ENCODE measurements at places on chromosomes 6 and 20.

DNA sequence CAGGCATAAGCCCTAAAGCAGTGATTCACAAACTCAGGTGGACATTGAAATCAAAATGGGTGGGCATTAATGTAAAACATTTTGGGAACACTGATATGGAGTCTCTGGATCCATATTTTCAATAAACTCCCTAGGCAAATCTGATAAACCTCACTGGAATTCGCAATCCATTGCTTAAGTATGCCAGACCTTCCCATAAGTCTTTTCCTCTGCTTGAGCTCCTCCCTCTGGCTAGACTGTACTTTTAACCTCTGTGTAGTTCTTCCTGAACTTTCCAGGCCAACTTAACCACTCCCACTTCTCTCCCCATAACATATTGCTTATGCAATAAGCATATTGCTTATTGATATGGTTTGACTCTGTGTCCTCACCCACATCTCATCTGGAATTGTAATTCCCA, 629.7 kb upstream of the IMPG1 start:
- no peak for DNase-seq

DNA sequence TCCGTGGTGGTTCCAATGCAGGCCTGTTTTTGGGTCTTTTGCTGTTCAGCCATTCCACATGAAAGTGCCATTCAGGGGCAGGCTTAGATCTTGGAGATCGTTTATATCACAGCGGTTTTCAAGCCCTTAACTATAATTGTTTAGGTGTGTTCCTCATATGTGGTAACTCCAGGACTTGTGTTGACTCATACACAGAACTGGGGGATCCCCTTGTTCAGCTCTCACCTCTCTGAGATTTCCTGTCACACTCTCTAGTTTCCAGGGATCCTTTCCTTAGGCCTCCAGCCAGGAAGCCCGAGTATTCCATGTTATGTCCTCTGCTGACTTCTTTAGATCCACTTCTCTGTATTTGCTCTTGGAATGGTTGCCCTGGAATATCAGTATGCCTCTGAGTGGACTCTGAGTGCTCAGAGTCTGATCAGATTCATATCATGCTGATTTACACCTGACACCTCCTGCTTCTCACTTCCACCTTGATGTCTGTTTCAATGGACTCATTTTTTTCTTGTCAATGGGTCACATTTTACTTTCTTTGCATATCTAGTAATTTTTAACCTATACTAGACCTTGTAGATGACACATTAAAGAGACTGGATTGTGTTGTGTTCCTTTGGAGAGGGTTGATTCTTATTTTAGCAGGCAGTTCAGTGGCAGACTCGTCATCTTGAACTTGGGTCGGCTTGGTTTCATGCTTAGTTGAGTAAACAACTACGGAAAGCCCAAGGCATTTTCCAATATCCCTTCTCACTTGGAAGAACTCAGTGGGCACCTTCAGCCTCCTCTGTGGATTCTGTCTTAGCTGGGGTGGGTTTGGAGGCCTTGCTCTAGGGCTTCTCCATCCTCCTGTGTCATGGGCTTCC, 13.1 kb downstream of the NTSR1 start:
- no peak for DNase-seq

DNA sequence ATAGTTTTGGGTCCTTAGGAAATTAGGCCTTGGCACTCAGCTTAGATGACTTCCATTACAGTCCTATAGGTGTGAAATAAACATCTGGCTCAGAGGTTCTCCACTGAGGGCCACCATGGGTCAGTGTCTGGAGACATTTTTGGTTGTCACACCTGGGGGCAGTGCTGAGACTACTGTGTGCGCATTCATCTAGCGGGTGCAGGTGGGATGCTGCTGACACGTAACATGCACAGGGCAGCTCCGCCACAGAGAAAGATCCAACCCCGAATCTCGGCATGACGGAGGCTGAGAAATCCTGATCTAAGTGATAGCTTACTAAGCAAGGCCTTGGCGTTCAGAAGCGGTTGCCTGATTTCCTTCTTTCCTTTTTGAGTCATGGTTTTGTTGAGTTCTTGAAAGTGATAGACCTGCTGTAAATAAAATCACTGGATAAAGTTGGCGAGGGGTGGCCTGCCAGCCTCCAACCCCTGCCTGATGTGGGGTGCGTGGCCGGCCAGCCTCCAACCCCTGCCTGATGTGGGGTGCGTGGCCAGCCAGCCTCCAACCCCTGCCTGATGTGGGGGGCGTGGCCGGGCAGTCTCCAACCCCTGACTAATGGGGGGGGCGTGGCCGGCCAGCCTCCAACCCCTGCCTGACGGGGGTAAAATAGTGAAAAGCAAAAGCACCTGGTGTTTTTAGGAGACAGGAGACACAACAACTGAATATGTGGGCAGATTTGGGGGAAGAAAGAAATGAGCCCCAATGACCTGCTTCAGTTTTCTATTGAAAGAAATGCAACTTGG, 158.1 kb downstream of the CDH26 start:
- no peak for DNase-seq

- no peak for DNase-seq
Measured at GRCh38 chr6:128131566-128131965, 230.7 kb upstream of the THEMIS start.

DNA sequence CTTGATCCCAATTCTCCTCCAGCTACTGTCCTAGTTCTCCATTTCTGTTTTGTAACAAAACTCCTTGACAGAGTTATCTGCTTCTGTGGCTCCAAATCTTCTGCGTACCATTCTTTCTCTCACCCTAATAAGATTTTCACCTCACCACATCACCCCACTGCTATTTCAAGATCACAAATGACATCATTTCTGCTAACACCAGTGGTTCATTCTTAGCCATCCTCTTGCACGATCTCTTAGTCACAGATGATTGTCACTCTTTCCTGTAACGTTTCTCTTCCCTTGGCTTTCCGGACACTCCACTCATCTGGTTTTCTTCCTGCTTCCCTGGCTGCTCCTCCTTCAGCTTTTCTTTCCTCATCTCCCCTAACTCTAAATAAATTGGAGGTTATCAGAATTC, 56.8 kb upstream of the FABP7 start:
- no peak for DNase-seq

DNA sequence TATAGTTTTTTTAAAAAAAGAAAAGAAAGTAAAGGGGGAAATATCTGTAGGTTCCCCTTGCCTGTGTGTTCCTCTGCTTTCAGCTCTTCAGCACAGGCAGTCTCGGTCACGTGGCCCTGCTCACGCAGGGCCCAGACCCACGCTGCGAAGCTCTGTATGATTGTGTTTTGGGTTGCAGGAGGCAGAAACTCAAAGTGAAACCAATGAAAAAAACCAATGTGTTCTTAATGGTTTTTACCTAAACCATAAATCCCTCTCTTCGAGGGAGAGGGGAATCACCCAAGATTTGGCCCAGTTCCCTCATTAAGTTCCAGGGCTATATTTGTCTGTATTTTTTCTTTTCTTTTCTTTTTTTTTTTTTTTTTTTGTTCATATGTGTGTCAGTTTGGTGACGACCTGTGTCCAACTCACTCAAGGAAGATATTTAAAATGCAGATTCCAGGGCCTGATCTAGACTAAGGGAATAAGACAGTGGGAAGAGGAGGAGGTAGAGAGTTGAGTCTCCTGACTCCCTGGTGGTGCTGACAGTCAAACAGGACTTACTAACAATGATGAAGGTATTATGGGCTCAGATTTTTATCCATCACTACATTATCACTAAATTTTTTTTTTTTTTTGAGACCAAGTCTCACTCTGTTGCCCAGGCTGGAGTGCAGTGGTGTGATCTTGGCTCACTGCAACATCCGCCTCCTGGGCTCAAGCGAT, 33.8 kb upstream of the RREB1 start:
- DNase-seq = peak; percentile 24

DNA sequence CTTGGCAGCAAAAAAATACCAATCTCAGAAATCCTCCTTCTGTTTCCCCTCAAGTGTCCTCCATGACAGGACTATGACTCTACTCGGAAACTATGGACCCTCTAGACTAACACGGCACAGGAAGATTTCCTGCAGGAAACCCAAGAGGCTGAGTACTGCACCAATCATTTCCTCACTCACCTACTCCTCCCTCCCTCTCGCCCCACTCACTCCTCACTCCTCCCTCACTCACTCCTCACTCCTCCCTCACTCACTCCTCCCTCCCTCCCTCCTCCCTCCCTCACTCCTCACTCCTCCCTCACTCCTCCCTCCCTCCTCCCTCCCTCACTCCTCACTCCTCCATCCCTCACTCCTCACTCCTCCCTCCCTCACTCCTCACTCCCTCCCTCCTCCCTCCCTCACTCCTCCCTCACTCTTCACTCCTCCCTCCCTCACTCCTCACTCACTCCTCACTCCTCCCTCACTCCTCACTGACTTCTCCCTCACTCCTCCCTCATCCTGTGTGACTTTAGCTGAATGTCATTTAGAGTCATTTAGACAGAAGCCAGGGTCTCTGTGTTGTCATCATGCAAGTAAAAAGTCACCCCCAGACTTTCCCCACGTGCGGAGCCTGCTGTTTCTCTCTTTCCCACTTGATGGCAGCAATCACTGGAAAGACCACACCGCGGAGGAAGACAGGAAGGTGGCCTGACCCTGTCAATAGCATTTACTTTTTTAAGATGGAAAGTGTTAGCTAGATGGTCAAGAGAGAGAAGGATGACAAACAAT, 226.8 kb upstream of the PDE10A start:
- no peak for DNase-seq

DNA sequence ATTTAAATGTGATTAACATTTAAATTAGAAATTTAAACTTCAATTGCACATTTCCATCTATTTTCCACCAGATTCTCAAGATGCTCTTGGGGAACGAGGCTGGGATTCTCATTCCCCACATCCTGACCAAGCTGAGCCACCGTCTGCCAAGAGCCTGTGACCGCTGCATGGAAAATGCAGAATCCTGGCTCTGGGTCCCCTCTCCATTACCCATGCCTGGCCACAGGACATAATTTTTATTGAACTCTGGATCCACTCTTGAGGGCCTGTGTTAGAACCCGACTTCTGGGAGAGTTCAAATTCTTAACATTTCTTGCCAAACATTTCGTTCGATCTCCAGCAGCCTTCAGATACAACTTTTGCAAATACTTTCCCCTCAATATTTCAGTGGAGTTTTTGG, 201.6 kb upstream of the SNX9 start:
- DNase-seq = no peak

DNA sequence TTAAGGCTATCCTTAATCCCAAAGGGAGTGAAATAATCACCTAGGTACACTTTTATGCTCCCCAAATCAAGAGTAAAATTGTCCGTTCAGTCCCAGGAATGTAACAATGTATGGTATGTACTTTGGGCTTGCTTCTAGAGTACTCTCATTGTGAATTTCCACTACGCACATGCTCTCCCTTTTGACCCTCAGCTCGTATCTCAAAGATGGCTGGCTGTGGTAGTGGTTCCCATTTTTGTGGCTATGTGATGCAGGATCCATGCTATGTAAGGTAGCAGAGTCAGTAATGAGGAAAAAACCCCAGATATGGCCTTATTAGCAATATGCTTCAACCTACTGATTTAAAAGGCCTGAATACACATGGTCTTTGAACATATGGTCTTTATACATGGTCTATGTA, 133.7 kb downstream of the DST start:
- no peak for DNase-seq
